Fibroblast of skin of right quadriceps (primary cell): ENCODE measurements at places on chromosomes 11 and 22.

DNA sequence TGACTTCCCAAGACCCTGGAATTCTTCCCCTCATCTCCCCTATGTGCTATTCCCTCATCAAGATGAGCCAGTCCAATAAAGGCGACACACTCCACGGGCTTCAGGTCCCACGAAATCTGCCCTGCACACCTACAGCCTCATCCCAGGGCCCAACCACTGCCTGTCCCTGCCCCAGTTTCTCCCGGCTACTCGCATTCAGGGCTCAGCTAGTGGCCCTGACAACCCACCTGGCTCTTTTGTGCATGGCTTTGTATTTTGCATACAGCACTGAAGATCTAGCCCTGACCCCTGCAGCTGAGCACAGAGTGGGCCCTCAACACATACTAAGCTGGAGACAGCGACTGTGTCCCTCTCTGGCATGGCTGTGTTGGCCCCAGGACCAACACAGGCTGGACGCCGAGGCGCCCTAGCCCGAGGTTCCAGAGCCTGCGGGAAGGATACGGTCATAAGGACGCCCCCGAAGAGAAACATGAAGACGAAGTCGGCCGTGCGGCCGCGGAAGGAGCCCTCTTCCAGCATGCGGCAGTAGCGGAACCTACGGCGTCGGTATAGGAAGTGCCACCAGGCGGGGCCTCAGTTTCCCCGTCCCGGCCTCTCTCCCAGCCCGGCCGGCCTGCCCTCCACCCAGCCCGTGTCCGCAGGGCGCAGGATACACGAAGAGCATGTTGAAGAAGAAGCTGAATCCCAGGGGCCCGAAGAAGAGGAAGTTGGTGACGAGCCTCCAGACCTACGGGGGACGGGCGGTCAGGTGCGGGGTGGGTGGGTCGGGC lies 710 bp downstream of the DERL3 start:
- no peak for DNase-seq

DNA sequence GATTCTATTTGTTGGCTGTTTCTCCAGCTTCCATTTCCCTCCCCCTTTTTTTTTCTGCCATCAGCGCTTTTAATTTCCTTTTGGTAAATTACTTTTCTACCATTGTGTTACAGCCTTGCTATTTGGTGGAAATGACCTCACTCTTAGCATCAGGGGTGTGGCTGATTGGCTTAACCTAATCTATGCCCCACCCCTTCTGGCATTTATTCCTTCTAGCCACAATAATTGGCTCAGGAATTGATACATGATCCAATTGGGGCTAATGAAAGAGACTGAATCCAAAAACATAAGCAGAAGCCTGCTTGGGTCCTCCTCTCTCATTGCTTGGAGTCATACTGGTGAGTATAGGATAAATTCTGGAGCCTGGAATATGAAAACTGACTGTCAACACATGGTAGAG lies 402.4 kb upstream of the LRRC4C start:
- DNase-seq, result no peak

DNA sequence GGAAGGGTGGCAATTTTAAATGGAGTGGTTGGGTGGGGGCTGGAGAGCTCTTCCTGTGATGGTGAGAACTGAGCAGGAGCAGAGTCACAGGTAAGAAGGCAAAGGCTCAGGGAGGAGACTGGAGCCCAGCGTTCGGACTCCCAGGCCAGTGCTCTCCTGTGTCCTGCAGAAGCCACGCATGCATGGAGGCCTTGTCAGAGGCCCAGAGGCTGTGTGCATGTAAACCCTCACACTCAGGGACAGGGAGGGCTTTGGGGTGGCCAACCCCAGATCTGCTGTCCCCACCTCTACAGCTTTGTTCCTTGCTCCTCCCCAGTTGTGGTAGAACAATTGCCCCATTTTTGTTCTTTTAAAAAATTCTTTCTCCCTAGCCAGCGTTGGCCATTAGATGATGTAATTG lies 130.4 kb upstream of the PARVA start:
- no peak for DNase-seq

DNA sequence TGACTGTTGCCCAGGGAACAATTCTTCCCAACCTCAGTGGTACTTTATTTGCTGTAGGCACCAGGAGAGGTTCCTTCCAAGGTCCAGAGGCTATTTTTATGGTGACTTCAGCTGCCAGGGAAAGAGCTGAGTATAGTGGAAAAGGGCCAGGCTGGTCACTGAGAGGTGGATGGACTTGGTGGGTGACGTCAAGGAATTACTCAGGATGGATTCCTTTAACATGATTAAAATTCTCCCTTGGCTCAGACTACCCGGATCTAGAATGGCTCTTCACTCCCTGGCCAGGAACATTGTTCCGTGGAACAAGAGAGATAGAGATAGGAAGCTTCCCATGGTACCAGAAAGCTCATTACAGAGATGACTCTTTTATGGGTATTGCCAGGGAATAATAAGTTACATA lies 8.7 kb upstream of the CALCA start:
- peak; percentile 57 for DNase-seq

DNA sequence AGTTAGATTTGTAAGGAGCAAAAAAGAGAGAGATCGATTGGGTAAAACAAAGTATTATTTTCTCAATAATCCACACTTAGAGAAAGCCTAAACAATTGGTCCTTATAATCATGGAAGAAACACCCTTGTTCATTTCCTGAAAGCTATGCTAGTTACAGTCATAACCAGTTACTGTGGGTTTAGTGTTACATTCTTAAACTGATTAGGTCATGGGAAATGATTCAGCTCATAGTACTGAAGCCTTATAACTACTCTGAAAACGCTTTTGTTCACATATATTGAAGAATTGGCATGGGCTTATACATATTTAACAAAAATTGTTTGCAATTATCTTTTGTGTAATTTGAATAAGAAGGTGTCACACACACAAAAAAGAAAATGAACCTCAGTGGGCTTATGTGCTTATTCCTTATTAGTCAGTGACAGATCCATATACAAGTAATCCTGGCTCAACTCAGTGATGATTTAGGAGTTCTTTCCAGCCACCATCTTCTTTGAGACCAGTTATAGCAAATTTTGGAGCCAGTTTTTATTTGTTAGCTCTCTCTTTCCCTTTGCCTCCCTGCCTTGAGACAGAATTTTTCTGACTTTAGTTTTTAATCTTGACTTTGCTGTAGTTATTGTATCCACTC lies 198.5 kb upstream of the CTSC start:
- DNase-seq, result peak; percentile 91
